ENCODE measurements at places on chromosomes 12 and 14.
A peak's percentile ranks its signal among the peaks of the same experiment; 100 is the strongest.

DNA sequence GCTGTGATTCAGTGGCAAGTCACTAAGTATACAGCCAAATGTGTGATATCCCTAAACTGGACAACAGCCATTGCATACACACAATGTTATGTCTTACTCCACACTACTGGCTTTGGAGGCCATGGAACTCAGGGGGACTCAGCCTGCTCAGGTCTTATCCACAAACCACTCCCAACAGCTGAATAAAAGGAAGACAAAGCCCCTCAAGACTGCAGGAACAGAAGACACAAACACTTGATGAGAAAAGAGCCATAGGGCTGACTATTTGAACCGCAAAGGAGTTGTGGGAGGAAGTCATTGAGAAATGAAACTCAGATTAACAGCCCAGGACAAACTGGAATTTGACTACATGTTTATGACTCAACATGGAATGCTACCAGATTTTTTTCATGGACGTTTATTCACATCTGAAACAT, 40.9 kb downstream of the PTGER2 start:
- DNase-seq: no peak

DNA sequence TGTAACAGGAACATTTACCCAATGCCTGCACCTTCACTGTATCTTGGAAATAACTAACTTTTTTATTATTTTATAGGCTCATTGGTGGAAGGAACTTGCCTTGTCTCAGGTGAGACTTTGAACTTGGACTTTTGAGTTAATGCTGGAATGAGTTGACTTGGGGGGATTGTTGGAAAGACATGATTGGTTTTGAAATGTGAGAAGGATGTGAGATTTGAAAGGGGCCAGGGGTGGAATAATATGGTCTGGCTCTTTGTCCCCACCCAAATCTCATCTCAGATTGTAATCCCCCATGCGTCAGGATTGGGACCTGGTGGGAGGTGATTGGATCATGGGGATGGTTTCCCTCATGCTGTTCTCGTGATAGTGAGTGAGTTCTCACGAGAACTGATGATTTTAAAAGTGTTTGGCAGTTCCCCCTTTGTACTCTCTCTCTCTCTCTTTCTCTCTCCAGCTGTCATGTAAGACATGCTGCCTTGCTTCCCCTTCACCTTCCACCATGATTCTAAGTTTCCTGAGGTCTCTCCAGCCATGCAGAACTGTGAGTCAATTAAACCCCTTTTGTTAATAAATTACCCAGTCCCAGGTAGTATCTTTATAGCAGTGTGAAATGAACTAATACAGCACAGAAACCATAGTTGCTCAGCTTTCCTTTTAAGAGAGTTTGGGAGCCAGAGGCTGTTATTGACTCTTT, 244.1 kb downstream of the BTG1 start:
- DNase-seq: no peak

GRCh38 chr14:26281280-26281998, 316.4 kb downstream of the NOVA1 start:
- DNase-seq: no peak

DNA sequence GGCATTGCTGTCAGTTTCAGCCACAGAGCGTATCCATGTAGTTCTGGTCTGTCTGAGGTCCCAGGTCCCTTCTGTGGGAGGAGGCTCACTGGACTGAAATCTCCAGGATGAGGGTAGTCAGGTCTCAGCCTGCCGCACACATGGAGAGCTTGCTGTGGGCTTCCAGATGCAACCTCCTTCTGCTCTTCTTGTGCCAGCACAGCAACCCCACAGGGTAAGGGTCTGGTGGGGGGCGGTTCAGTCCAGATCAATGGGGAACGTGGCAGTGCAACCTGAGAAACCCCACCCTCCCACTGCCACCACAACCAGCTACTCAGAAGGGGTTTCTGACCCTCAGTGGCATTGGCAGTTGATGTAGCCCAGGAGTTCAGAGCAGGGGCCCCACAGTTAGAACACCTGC, 61.2 kb downstream of the BEGAIN start:
- no peak for DNase-seq

DNA sequence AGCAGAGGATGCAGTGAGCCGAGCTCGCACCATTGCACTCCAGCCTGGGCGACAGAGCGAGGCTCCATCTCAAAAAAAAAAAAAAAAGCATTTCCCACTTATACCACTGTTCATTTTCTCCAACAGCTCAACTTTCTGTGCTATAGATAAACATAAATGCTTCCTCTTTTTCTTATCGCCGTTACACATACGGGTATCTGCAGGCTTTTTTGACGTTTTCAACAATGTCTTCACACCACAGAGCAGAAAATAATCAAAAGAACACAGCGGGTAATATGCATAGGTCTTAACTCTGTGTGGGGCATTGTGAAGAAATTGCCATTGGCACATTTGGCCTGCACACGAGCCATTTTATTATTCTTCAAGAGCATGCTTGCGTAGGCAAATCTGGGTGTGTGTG, 86.4 kb downstream of the CAPZA3 start:
- DNase-seq: no peak

GRCh38 chr12:127310548-127310947, 956.4 kb upstream of the TMEM132C start:
- no peak for DNase-seq

DNA sequence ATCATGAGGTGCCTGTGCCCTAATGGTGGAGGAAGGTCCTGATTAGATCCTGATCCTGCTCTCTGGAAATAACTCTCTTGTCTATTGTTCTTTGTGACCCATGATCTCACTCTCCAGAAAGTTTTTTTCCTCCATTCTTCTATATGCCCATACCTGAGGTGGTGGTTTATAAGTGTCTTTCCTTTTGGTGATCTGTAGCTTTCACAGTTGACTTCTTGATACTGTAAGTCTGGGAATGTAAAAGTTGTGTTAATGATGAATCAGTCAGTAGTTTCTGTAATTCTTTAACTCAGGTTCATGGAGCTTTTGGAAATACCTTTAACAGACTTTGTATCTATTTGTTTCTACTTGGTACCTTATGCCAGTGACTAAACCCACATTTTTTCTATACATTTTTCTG, 444.0 kb upstream of the FLRT2 start:
- DNase-seq: no peak

GRCh38 chr12:68632486-68632885, 21.8 kb downstream of the RAP1B start:
- DNase-seq: no peak

DNA sequence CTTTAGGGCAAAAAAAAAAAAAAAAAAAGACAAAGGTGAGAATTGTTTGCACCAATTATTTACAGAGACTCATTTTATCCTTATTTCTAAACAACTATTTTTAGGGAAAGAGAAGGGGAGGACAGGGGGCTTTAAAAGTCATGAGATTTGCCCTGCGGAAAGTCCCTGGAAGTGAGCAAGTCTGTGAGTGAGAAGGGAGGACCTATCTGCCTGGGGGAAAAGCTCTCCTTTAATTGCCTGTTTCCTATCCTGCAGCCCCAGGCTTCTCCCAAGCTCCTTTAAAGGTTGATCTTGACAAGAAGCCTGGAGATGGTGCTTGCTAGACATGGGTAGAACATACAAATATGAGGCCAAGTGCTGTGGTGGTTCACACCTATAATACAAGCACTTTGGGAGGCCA, 8.3 kb upstream of the CHST11 start:
- no peak for DNase-seq

DNA sequence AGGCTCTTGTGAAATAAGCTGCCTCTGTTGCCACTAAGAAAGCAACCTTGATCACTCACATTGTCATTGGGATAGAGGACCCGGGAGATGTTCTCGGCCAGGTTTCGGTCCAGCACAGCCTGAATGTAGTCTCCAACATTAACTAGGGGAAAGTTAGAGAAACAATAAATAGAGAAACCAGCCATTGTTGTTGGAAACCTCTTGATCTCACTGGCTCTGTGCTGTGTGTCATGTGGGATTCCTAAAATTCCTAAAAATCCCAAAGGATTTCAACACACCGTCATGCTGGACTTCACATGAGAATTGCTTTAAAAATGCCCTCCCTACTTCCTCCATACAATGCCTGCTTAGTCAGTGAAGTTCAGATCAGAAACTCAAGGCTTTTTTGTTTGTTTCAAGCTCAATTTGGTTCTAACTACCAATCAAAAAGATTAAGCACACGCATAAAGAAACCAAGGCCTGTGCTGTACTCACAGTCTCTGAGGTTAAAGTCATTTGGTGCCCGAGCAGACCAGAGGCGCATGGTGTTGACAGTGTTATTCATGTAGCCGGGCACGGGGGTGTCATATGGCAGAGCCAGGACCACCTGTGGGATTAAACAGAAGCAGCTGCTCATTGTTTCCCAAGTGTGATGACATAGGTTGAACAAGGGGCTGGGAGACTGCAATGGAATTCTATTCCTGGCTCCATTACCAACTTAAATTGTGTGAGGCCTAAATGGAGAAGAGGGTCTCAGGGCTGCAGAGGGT, 23.6 kb downstream of the PYGL start:
- DNase-seq: no peak

GRCh38 chr14:104364830-104365229, 214.7 kb upstream of the C14orf180 start:
- no peak for DNase-seq

DNA sequence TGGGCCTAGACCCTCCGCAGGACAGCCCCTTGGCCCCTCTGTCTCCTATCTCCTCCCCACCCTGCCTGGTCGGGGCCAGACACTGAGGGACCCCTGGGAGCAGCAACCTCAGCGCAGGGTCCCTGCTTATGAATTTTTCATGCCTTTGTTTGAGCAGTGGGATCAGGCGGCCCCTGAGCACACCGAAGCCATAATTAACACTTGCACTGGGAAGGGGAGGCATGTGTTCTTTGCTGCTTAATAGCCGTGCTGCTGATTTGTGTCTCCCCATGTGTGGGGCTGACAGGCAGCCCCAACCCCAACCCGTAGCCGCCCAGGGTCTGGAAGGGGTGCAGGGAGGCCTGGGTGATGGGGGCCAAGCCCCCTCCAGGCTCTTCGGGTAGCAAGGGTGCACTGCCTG, 52.7 kb downstream of the FBRSL1 start:
- DNase-seq: no peak

DNA sequence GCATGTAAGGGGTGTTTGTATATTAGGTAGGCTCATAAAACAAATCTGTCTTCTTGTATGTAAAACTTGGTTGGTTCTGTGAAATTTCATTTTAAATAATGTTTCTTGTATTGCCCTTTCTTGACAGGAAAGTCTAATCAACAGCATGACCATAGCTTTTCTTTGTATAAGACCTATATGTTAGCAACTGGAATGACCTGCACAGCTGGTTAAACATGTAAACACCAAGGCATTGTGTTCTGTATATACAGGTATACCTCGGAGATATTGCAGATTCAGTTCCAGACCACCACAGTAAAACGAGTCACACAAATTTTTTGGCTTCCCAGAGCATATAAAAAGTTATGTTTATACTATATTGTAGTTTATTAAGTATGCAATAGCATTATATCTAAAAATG, 183.6 kb downstream of the ERC1 start:
- DNase-seq: no peak

- DNase-seq: no peak
Observed at GRCh38 chr14:23307146-23307530, 505 bp downstream of the BCL2L2 start.

GRCh38 chr14:103349982-103350381, 15.9 kb downstream of the EIF5 start:
- no peak for DNase-seq

DNA sequence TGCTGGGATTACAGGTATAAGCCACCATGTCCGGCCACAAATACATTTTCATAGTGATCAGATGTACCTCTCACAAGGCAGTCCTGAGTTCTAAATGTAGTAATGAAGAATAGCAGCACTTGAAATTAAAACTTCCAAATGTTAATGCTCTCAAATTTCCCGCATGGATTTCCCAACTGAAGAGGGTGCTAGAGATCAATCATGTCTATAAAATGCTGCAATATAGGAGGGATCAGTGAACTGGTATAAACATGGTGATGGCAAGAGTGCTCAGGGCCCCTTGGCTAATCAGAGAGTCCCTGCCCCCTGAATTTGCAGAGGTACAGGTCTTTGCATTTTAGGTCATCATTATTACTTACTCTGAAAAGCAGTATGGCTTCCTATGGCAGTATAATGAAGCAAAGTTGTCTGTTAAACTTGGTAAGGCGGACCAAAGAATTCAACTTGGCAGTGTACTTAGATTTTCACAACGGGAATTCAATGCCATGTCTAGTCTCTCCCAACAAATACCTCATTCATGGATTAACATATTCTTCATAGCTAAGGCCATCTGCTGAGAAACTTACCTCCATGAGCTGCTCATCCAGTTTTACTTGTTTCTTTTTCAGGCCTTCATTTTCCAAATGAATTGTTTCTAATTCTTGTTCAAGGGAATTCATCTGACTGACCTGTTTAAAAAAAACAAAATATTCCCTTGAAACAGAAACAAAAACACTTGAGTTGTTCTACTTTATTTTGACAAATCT, 67.0 kb upstream of the SAV1 start:
- DNase-seq: no peak

GRCh38 chr14:63713764-63714163, 14.1 kb downstream of the SGPP1 start:
- DNase-seq: no peak

GRCh38 chr14:95471476-95471875, 45.0 kb downstream of the SYNE3 start:
- DNase-seq: no peak

- DNase-seq: no peak
Observed at GRCh38 chr14:96649327-96649601, 147.1 kb downstream of the PAPOLA start.

DNA sequence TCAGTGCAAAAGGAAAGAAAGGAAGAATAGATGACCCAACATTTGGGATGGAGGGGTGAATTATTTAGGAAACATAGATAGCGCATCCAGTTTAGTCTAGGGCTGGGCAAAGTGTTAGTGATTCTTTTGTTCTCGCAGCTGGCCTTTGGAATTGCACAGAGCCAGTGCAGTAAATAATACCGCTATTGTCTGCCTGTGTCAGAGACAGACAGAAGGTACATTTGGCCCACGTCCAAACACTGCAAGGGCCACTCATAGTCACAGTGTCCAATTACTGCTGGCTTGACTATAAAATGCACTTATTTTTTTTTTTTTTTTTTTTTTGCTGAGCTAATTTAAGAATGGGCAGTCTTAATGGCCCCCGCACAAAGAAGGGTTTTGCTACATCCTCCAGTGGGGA, 638.6 kb downstream of the BCL11B start:
- no peak for DNase-seq

- no peak for DNase-seq
Observed at GRCh38 chr14:69263364-69263763, 3.4 kb downstream of the GALNT16 start.

DNA sequence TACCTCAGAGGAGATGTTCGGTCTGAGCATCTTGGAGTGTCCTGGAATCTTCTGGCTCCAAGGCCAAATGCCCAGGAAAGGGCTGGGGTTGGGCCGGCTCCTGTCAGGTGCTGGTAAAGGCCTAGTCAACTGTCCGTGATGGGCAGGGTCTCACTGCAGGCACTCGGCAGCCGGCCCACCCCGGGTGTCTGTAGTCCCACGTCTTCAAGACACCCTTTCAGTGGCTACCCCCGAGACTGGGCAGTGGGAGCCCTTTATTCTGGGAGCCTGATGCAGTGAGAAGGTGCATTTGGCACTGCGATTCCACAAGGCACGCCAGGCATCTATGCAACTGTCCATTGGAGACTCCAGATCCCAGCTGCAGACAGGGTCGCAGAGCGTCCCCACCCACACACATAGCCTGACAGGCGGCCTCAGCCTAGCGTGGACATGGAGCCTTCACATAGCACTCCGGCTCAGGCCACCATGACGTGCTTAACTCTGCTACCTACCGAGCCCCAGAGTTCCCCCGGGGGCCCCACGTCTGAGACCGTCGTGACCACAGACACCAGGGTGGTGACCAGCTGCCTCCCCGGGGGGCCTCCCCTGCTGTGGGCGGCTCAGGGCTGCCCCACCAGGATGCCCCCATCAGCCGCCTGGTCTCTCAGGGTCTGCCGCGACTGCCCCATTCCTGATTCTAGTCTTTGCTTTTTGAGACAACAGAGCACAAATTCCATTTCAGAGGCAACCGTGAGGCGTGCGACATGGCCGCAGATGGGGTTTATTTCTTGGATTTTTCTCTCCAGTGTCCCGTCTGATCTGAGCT, 331.8 kb upstream of the SFSWAP start:
- peak; percentile 55 for DNase-seq

Data from left forelimb (tissue), 1 donor.